Stimulated activated CD8-positive, alpha-beta memory T cell treated with anti-CD3 and anti-CD28 coated beads, Interleukin-7, amount 100 ng/mL, for 1 hour (primary cell): ENCODE measurements at places on chromosomes 12 and 14.
A peak's percentile ranks its signal among the peaks of the same experiment; 100 is the strongest.

GRCh38 chr14:92511453-92512238, 1.9 kb upstream of the RIN3 start:
- DNase-seq = no peak

- no peak for DNase-seq
Measured at GRCh38 chr12:116675339-116676107, 62.3 kb downstream of the SPRING1 start.

- peak; percentile 24 for DNase-seq
Measured at GRCh38 chr12:110937104-110937641, 16.8 kb upstream of the MYL2 start.

GRCh38 chr12:83261998-83262397, 575.3 kb downstream of the TMTC2 start:
- no peak for DNase-seq

- DNase-seq = no peak
Measured at GRCh38 chr12:52539083-52539820, 13.7 kb downstream of the KRT71 start.

GRCh38 chr14:69149461-69150244, 3.3 kb downstream of the DCAF5 start:
- DNase-seq = no peak
